CD8-positive, alpha-beta memory T cell (primary cell): ENCODE measurements at places on chromosomes 6 and 20. TPM values are rescaled to one million over a fixed set of nuclear protein-coding genes. Genes with fewer than 3 reads are reported as not detected.

Gene LAMP5
- total RNA-seq: not detected

Gene ZNF512B
- 11.5 TPM for total RNA-seq

Gene DDR1
- total RNA-seq: 10.5 TPM

Gene BEND6
- not detected for total RNA-seq

Gene WRNIP1
- total RNA-seq: 58.7 TPM

DNA sequence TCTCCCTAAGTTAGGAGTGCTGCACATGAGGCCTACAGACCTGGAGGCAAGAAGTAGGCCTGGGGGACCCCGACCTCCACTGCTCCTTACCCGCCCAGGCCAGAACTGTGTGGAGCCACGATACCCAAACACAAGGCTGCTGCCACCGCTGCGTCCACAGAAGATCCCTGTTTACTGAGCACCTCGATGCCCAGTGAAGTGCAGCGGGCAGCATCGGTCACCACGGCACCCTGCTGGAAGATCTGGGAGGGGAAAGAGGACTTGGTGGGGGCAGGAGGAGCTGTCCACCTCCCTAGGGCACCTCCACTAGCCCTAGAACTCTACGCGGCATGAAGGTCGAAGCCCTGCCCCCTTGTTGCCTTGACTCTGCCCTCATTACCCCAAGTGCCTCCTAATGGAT, 9.9 kb downstream of the GGT7 start:
- no peak for DNase-seq

- DNase-seq: no peak
These were observed 52.3 kb upstream of the ADGRF1 start for GRCh38 chr6:47094241-47094925.

- DNase-seq: no peak
These were observed 30.5 kb downstream of the SLC9A8 start for GRCh38 chr20:49843139-49843538.

DNA sequence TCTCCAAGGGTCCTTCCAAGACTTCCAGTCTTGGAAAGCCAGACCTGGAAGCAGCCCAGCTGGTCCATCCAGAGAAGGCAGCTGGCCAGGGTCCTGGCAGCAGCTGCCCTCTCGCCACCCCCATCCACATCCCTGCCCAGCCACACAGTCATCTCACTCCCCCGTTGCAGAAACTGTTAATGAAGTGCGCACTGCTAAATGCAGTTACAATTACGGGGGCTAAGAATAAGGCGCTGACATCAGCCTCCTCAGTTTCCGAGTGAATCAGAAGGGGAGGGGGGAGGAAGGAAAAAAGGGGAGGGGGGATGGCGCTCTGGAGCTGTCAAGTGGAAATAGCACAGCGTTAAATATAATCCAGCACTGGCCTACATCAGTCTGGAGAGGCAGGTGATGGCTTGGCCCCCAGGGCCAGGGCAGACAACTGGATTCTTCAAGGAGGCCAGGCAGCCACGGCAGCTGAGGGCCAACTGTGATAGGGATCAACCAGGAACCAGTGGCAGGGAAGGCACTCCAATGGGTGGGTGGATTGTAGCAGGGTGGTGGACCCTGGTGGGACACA, 6.9 kb downstream of the RIMS4 start:
- DNase-seq: no peak

- DNase-seq: no peak
These were observed 496.0 kb upstream of the ADGRB3 start for GRCh38 chr6:68139130-68139529.

DNA sequence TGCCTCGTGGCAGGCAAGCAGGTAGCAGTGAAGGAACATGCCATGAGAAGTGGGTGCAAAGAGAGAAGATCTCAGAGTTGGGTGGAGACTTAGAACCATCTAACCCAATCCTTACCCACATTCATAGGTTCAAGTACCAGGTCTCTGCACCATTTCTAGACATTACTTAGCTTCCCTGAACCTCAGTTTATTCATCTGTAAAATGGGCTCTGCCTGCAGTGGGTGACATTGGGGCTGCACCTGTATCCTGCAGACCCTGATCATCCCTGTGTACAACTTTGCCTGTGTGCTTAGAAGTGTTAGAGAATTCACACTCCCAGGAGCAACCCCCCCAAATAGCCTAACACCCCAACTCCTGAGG, 42.7 kb downstream of the SNX5 start:
- no peak for DNase-seq

Gene EYS
- total RNA-seq: not detected

DNA sequence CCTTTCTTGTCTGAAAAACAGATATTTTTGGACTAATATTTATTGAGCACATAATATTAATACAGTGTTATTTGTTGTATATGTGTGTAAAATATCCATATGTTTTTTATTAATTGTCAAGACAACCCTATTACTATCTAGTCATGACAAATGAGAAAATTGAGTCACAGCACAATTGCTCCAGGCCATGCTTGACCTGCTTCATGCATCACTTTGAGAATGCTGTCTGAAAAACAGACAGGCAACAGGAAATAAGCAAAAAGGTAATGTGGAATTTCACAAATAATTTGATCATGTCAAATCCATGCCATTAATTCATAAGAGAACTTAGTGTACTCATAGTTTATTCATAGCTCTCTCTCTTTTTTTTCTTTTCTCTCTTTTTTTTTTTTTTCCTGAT, 246.5 kb downstream of the RIMS1 start:
- DNase-seq: no peak

DNA sequence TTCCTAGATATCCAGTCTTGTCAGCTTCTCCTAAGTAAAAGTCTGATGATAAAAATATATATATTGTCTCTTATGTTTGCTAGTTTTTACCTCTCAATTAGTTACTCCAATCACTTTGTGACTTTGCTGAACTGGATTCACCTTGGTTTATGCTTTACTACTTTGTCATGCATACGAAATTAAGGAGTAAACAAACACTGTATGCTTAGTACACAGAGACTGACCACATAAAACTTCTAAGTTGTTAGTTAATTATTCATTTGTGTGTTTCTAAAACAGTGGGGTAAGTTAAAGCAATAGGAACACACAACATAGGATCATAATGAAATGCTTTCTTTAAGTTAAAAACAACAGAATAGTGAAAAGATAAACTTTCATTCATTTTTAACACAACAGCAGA, 877.3 kb upstream of the MAP3K7 start:
- DNase-seq: no peak

- no peak for DNase-seq
These were observed 35.4 kb upstream of the PIM1 start for GRCh38 chr6:37134396-37135191.

Gene NOX3
- not detected for total RNA-seq

DNA sequence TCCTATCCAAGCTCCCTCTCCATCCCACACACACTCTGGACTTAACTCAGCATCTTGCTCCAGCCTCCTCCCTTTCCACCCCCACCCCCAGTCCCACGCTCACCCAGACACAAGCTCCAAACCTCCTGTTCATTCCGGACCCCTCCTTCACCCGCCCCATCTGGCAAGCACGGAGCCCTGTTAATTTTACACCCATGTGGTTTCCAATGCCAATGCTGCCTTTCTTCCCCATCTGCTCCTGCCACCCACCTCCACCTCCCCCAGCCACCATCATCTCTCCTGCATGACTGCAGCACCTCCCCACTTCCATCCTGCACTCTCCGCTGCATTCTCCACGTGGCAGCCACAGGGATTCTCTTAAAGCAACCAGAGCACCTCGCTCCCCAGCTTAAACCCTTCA, 9.9 kb upstream of the CDK5RAP1 start:
- no peak for DNase-seq

GRCh38 chr6:54262499-54262898, 45.7 kb upstream of the TINAG start:
- DNase-seq: no peak

DNA sequence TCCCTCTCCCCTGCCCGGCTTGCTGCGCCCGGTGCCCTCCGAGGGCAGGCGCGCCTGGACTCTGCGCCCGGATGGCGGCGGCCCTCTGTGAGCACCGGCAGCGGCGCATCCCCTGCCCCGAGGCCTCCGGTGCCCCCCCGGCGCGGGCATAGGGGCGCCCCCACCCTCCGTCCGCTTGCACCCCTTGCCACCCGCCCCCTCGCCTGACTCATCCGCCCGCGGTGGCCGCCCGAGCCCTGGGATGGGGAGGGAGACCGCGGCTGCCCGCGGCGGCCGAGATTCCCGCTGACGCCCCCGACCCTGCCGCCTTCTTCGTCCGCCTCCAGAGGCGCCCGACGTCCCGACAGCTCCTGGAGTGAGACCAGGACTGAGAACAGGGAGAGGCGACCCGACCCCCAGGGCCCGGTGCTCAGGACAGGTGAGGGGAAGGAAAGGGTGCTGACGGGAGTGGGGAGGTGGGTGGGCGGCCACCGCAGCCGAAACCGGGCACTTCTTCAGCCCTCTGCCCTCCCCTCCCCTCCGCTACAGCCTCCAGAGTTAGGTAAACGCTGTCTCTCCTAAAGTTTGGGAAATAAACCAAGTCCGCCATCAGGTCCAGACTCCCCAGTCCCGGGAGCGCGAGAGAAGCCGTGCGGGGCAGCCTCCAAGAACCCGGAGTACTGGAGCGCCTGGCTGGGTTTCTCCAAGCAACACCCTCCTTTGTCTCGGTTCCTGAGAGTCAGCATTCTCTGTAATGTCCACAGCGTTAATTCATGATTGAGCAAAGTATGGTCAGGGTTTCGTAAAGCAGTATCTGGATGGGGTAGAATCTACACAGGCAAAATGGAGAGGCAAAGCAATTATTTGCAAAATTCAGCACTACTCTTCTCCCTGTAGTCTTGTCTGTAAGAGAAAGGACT, 539 bp downstream of the TMEM200A start:
- DNase-seq: peak; percentile 14

DNA sequence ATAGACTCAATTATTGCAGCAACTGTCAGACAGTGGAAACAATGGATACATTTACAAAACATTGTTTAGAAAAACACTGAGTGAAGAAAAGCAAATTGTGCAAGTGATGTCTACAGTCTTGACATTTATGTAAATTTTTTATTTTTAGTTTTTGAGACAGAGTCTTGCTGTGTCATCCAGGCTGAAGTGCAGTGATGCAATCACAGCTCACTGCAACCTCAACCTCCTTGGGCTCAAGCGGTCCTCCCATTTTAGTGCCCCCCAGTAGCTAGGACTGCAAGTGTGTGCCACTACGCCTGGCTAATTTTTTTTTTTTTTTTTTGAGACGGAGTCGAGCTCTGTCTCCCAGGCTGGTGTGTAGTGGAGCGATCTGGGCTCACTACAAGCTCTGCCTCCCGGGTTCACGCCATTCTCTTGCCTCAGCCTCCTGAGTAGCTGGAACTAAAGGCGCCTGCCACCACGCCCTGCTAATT, 9.7 kb downstream of the CNBD2 start:
- DNase-seq: no peak

Gene RXRB
- 51.4 TPM for total RNA-seq

DNA sequence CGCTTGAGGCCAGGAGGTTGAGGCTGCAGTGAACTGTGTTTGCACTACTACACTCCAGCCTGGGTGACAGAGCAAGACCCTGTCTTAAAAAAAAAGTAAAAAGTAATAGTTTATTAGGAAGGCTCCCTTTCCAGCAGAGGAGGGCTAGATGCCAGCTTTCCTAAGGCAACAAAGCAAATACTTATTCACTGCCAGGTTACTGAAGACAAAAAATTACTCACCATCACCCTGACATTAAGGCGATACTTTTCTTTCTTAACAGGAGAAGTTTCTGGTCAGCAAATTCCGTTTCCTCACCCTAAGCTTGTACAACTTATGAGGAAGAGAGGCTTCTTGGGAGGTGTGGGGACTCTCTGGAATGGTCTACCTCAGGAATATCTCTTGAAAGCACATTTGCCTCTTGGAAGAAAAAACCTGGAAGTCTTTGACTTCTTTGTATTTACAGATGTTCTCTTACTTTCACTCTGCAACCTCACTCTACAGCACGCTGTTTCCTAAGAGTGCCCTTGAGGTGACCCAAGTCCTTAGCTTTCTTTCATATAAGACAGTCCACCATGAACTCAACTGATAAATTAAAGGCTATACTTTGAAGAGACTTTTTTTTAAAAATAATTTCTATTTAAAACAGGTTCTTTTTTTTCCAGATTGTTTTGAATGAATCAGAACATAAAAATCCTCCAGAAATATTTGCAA, 52.9 kb upstream of the TRAF3IP2 start:
- DNase-seq: no peak

DNA sequence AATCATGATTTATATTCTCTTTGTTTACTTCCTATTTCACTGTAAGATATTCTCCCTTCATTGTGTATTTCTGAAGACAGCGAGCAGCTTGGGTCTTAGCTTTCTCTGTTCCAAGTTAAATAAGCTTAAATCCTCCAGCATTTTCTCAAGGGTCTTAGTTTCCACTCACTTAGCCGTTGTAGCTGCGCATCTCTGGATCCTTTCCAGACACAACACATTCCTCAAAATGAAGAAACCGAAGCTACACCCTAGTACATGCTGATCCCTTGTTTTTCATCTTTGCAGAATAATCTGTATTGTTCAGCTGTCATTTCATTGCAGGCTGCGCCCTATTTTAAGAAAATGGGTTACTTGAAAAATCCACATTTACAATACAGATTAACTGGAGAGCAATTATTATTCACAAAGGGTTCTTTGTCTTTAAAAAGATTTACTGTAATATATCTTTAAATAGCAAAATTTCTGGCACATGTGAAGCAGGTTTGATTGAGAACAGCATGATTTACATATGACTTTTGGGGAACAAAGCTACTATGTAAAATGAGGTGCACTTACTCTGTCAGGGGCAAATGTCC, 375.8 kb downstream of the QKI start:
- no peak for DNase-seq

DNA sequence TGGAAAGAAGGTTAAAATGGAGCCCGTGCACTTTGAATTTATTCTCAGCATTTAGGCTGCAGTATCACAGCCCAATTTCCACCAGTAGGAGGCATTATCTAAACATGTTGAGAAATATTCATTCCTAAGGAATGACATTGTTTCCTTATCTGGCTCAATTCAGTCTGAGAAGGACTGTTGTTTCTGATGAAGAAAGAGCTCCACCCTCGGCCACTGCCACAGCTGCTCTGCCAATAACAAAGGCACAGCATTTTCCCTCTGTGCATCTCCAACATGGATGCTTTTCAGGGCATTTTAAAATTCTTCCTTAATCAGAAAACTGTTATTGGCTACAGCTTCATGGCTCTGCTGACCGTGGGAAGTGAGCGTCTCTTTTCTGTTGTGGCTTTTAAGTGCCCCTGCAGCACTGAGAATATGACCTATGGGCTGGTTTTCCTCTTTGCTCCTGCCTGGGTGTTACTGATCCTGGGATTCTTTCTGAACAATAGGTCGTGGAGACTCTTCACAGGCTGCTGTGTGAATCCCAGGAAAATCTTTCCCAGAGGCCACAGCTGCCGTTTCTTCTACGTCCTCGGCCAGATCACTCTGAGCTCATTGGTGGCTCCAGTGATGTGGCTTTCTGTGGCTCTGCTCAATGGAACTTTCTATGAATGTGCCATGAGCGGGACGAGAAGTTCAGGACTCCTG, at the start of gene CALHM5:
TSS of gene CALHM5 (plus strand) at position 216 of the 687 bp plus-strand sequence. CDS start at position 274, 58 bp downstream.
- no peak for DNase-seq

Gene FAM209A
- total RNA-seq: 1.2 TPM

- DNase-seq: no peak
These were observed 13.3 kb downstream of the GRM4 start for GRCh38 chr6:34132486-34133185.

GRCh38 chr6:73579851-73580246, 59.0 kb upstream of the EEF1A1 start:
- DNase-seq: no peak
